NT2/D1 (cell line): ENCODE measurements at places on chromosomes 12 and 14.
A peak's percentile ranks its signal among the peaks of the same experiment; 100 is the strongest.

- no peak for DNase-seq
These were observed 62.5 kb upstream of the DUSP6 start for GRCh38 chr12:89414851-89415250.

DNA sequence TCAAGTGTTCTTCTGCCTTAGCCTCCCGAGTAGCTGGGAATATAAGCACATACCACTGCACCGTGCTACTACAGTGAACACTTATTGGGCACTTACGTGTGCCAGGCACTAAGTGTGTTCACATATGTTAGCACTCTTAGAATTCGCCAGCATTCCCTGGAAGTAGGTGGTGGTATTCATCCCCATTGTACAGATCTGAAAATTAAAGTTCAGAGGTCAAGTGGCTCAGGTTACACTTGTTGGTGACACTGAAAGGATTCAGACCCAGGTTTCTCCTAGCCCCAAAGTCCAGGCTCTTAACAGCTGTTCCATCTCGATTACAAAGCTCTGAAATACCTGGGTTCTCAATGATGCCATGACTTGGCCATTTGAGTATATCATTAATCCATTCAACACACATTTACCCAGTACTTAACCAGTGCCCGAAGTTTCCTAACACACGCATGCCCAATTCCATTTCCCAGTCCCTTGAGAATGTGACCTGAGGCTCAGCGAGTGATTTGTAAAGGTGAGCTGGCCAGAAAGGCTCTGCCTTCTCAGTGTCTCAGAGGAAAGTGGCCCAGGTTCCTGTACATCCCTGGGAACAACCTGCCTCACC lies 4.8 kb downstream of the MVK start:
- DNase-seq: no peak

GRCh38 chr12:124655048-124655697 lies 87.8 kb upstream of the NCOR2 start:
- DNase-seq: no peak

GRCh38 chr14:102573591-102574046 lies 18.8 kb upstream of the RCOR1 start:
- no peak for DNase-seq

- DNase-seq: peak; percentile 43
These were observed 69.3 kb downstream of the SERPINA3 start for GRCh38 chr14:94681300-94682060.

DNA sequence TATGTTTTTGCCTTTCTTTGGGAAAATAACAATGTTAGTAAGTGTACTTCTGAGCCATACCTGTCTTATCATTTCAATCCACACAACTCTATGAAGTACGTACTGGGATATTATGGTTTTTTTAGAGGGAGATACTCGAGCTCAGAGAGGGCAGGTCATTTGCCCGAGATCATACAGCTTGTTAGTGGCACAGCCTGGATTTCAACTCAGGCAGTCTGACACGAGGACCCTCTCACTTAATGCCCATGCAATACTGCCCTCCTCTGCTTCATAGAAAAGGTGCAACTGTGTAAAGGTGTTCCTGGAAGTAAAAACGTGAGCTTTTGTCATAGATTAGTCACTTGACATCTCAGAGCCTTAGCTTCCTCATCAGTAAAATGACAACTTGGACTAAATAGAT lies 128.0 kb downstream of the NDUFA12 start:
- peak; percentile 49 for DNase-seq

DNA sequence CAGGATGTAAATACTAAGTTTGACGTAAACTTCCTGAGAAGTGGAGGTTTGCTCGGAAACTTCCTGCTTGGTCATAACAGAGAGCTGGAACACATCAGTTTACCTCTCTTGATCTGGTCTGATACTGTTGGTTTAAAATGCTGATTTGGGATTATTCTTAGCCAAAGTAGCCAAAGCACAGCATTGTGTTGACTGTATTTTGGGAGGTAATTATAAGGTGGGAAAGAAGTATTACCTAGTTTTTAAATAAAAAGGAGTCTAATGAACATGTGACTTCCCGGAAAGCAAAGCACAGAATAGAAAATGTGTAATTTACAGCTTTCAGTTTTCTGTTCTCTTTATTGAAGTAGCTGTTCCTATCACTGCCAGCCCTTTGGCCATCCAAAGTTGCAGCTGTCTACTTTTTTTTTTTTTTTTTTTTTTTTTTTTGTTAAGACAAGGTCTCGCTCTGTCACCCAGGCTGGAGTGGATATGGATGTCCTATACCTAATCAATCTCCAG lies 52.2 kb upstream of the SRP54 start:
- DNase-seq: no peak
